ENCODE measurements at places on chromosomes 5 and 9. TPM values are rescaled to one million over a fixed set of nuclear protein-coding genes. Genes with fewer than 3 reads are reported as not detected.

OBP2B gene
- total RNA-seq, result not detected

DNA sequence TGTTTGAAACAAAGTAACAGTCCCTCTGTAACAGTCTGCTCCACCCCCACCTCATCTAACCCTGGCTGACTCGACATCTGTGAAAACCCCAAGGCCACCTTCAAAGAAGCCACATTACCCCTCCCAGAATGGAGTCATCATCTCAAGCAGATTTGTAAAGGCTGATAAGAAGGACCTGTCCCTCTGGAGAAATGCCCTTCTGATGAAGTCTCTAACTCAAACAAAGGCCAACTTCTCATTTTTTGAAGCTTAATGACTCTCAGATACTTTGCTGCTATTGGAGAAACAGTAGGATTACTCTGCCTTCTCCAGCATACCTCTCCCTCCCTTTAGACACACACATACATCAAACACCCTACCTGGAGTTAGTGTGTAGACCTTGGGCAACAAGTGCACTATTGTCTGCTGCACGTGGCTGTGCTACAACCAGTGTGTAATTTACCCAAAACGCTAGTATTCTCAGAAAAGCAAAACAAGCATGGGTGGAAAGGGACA lies 5.3 kb upstream of the SUSD1 start:
- no peaks in the 10 kb centered on the region for H3K27me3 ChIP-seq
- peaks cover 6% of the 10 kb centered on the region for H3K4me1 ChIP-seq

GRCh38 chr9:20437476-20437875 lies 184.8 kb downstream of the MLLT3 start:
- no peak overlapping the region for H3K4me3 ChIP-seq
- H3K4me1 ChIP-seq, result no peaks in the 10 kb centered on the region
- no peak overlapping the region for H3K27ac ChIP-seq
- H3K36me3 ChIP-seq, result no peaks in the 10 kb centered on the region
- no peaks in the 10 kb centered on the region for H3K27me3 ChIP-seq
- DNase-seq, result no peak

ZSWIM6 gene
- total RNA-seq, result 11.5 TPM

RECK gene
- total RNA-seq, result 10.3 TPM

DNA sequence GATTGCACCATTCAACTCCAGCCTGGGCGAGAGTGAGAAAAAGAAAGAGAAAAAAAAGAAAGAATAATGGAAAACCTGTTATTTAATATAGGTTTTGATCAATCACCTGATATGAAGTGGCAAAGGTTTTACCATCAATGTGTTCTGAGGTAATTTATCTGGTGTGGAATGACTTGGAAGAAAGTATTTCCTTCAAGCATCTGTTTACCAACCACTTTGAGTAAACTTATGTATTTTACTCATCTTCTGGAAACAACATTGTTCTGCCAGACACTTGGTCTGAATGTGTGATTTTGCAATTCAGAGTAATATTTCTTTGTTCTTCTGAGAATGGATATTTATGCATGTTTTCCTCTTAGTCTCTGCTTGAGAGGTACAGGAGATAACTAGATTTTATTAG lies 24.3 kb downstream of the KIF2A start:
- H3K4me1 ChIP-seq, result no peaks in the 10 kb centered on the region
- no peaks in the 10 kb centered on the region for H3K27me3 ChIP-seq
- H3K27ac ChIP-seq, result no peak overlapping the region
- H3K4me3 ChIP-seq, result no peak overlapping the region

GRCh38 chr5:77773734-77774280 lies 2.3 kb downstream of the TBCA start:
- H3K4me3 ChIP-seq, result peak overlapping the region; percentile 91
- no peak overlapping the region for H3K27ac ChIP-seq
- H3K4me1 ChIP-seq, result peaks cover 11% of the 10 kb centered on the region
- no peak for DNase-seq
- H3K27me3 ChIP-seq, result peaks cover 2% of the 10 kb centered on the region

PPP3R2 gene
- total RNA-seq, result not detected

BAAT gene
- 0.15 TPM for total RNA-seq
